ENCODE measurements at places on chromosomes 13 and 19.
A peak's percentile ranks its signal among the peaks of the same experiment; 100 is the strongest.

GRCh38 chr13:71524245-71524612 is 342.8 kb downstream of the DACH1 start:
- no peak for DNase-seq

DNA sequence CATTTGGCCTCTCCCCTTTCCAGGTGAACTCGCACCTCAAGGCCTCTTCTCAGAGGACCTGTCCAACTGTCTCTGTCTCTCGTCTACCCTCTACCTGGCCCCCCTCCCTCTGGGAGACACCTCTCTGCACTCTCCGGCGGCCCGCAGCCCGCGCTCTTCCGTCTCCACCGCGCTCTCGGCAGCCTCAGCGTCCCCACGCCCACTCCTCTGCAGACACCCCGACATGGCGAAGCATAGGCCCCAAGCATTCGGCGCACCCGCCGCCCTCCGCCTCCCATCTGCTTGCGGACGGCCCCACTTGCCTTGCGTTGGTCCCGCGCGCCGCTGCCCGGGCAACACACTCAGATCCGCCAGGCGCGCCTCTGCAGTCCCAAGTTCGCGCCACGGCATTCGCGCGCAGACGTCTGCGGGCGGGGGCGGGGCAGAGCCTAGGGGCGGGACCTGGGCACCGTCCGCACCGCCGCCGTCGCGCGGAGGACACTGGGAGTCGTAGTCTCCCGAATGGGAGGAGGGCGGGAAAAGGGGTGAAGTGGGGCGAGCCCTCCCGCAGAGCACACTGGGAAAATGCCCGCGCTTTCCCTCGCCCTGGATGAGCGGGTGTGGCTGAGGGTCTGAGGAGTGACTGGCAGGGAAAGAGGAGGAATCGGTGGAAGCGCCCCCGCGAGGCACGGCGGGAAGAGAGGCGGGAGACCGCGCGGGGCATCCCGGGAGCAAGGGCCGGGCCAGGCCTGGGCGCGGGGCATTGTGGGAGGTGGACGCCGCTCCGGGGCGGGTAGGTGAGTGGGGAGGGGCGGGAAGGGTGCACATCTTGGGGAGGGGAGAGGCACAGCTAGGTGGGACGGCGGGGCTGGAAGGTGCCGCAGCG is at the start of the genes LIG1 and ZSWIM9:
Gene LIG1 (minus strand): TSS at position 406 of the 865 bp plus-strand sequence. CDS start 4,778 bp downstream, outside the sequence.
Gene ZSWIM9 (plus strand): TSS at position 742 of the 865 bp plus-strand sequence. CDS start 1,123 bp downstream, outside the sequence.
- peak; percentile 90 for DNase-seq

DNA sequence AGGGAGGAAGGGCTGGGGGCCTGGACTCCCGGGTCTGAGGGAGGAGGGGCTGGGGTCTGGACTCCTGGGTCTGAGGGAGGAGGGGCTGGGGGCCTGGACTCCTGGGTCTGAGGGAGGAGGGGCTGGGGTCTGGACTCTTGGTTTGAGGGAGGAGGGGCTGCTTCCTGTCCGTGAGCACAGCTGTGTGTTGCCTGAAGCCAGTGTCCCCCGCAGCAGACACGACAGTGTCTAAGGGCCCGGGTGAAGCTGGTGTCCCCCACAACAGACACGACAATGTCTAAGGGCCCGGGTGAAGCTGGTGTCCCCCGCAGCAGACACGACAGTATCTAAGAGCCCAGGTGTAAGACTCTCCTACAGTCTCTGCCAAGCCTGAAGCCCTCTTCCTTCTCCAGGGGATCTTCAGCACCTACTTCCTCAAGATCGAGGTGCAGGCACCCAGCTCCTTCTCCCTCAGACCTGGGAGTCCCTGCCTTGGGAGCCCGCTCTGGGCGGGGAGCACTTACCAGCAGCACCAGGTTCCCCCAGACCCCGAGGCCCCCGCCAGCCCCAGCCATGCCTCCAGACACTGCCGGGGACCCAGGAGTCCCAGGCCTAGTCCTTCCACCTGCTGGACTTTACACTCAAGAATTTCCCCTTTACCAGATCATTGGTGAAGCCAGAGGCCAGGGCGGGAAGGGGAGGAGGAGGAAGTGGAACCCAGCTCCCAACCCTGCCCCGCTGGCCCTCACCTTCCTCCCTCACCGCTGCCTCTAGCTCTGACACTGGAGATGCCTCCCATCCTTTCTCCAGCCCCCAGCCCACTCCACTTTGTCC is at the start of gene PTPRH:
Gene PTPRH (minus strand): TSS at position 622 of the 813 bp plus-strand sequence. CDS start 68 bp downstream, at position 554.
- DNase-seq: no peak

DNA sequence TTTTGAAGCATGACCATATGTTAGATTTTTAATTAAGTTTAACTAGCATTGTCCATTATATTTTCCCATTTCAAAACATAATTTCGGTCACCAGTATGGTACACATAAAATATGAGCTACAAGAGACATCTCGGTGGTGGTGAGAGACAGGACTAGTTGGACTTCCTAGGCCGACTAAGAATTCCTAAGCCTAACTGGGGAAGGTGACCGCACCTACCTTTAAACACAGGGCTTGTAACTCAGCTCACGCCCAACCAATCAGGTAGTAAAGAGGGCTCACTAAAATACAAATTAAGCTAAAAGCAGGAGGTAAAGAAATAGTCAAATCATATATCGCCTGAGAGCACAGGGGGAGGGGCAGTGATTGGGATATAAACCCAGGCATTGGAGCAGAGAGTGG is 22.9 kb downstream of the DNAJC15 start:
- DNase-seq: no peak

- peak; percentile 29 for DNase-seq
Measured at GRCh38 chr13:40233731-40234195, 432.7 kb downstream of the FOXO1 start.

GRCh38 chr19:55696301-55697068 is 21.5 kb downstream of the EPN1 start:
- no peak for DNase-seq

- no peak for DNase-seq
Measured at GRCh38 chr13:52414963-52415362, 9.0 kb upstream of the THSD1 start.

- no peak for DNase-seq
Measured at GRCh38 chr13:23889615-23890607, 711 bp upstream of the MIPEP start.

- no peak for DNase-seq
Measured at GRCh38 chr19:33624586-33624985, 2.8 kb downstream of the CHST8 start.

DNA sequence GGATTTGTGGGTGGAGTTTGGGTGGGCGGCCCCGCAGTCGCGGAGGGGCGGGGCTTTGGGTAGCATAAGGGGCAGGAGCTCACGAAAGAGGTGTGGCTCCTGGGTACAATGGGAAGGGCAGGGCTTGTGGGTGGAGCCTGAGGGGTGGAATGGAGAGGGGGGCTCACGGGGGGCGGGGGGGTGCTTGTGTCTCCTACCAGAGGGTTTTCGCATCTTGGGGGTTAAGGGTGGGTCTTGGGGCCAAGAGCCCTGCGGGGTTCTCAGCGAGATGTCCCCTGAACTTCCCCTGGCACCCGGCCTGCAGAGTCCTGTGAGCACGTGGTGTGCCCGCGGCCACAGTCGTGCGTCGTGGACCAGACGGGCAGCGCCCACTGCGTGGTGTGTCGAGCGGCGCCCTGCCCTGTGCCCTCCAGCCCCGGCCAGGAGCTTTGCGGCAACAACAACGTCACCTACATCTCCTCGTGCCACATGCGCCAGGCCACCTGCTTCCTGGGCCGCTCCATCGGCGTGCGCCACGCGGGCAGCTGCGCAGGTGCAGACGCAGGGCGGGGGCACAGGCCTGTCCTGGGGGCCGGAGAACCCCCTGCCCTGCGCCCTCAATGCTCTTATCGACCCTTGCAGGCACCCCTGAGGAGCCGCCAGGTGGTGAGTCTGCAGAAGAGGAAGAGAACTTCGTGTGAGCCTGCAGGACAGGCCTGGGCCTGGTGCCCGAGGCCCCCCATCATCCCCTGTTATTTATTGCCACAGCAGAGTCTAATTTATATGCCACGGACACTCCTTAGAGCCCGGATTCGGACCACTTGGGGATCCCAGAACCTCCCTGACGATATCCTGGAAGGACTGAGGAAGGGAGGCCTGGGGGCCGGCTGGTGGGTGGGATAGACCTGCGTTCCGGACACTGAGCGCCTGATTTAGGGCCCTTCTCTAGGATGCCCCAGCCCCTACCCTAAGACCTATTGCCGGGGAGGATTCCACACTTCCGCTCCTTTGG is 5.1 kb downstream of the FSTL3 start:
- DNase-seq: no peak

GRCh38 chr19:38662537-38663155 is 15.2 kb downstream of the ACTN4 start:
- DNase-seq: no peak

DNA sequence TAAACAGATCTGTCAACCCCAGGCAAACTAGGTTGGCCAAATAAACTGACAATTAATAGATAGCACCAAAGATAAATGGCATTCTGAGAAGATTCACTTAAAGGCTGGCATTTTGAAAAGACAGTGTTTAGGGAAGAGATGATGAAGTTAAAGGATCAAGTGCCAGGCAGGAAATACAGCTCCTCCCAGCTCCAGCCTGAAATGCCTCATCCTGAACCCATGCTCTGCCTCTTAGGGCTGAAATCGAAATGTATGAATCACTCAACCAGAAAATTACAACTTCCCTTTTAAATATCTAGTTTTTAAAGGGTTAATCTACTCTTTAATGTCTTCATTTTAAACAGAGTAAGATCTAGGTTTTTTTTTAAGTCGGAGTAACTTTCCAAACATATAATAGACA is 171.2 kb upstream of the UBL3 start:
- no peak for DNase-seq

GRCh38 chr13:26469602-26470001 is 87.9 kb upstream of the WASF3 start:
- no peak for DNase-seq

- no peak for DNase-seq
Measured at GRCh38 chr13:41833831-41834230, 127.1 kb downstream of the VWA8 start.

DNA sequence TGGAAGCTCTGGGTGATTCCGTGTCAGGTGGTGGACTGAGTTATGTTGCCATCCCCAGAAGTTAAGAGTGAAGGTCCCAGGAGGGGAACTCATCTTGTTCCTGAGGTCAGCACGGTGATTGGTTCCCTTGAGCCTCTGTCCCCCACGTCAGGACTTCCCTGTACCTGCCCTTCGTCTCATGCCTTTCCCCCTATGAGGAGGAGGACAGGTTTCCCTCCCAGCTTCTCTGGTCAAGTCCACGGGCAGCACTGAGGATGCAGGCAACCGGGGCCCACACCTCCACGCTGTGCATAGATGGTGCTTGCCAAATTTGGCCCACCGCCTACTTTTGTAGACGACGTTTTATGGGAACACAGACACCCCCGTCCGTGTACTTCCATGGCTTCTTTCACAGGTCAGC is 42.7 kb downstream of the TEX29 start:
- DNase-seq: no peak

- DNase-seq: no peak
Measured at GRCh38 chr19:44694184-44694579, 4.8 kb upstream of the CEACAM16 start.

DNA sequence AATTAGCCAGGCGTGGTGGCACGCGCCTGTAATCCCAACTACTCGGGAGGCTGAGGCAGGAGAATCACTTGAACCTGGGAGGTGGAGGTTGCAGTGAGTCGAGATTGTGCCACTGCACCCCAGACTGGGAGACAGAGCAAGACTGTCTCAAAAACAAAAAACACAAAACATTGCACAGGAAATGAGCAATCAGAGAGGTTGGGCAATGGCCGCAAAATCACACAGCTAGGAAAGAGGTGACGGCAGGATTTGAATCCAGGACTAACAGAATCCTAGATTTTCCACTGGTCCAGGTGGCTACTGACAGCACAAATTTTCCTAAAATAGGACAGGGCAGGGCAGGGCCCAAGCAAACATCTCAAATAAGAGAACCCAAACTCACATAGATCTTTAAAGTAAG is 23.3 kb downstream of the PTPRS start:
- DNase-seq: no peak

DNA sequence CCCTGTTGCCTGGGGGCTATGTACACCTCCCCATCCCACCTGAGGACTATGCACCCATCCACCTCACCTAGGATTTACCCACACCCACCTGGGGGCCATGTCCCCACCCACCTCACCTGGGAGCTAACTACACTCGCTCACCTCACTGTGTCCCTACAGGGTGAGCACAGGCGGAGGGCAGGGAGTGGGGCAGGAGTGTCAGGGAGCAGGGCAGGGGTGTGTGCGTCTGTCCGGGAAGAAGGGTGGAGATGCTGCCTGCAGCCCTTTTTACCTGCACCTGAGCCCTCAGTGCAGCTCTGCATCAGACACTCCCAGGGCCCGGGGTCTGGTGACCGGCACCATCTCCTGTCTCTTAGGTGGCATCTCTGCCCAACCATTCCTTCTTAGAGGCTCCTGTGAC is 10.6 kb upstream of the CPAMD8 start:
- DNase-seq: no peak

- no peak for DNase-seq
Measured at GRCh38 chr19:43581467-43581866, 5.9 kb downstream of the PINLYP start.

GRCh38 chr19:2534423-2535013 is 58.6 kb downstream of the GADD45B start:
- no peak for DNase-seq

DNA sequence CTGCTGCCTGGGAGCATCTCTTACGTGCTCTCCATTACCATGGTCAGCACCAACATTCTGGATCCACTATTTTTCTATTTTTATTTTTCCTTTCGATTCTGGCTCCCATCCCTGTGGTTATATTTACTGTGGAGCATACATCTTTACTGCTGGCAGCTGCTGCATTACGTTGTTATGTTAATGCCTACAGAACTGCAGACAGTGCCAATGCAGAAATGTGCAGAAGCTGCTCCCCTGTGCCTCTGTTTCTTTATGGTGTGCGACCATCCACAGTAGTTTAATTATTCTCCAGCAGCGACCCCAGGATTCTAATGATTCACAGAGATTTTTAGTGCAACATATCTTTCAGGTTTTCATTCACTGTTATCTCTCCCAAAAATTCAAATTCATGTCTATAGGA is 911.7 kb upstream of the SLITRK6 start:
- DNase-seq: no peak

DNA sequence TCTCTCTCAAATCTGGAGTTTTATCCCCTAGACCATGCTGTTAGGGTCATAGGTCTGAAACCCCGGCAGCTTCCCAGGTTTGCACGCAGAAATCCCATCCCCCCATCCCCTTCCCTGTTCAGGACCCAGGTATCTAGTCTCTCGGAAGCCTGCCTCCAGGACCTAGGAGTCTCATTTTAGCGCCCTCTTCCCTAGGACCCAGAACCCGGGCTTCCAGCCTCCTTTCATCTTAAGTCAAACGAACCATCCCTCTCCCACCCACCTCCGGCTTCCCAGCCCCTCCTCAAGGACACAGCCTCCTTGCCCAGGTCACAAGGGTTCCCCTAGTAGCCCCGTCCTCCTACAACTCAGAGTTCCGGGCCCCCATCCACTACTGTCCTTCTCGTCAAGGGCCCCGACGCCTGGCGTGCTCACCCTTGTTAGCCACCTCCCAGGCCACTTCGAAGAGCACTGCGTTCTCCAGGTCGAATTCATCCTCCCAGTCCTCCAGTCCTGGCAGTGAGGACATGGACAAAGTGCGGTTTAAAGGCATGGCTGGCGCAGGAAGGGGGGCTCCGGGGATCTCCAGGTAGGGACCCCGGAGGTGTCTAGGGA is 431 bp downstream of the GYS1 start:
- no peak for DNase-seq

GRCh38 chr19:44723299-44723951 is 24.5 kb downstream of the CEACAM16 start:
- DNase-seq: no peak

Data from right renal pelvis (tissue), 4 donors.